GM12892 (cell line): ENCODE measurements at places on chromosomes 7 and 10.

DNA sequence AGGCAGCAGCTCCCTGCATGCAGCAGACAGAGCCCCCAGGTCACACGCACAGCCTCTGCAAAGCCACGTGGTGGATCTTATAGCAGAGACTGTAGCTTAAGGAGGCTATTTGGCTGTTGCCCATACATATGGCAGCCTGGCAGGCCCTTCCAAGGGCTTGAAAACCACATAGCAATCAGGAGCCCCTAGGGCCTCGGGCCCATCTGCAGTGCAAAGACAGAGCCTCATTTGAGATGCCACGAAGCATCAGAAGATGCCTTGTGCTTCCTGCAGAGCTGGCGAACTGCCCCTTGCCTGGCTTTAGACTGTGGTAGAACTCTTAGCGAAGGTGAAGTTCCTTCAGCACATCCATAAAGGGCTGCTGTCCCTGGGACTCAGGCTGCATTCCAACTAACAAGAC lies 309.9 kb downstream of the GRID1 start:
- DNase-seq, result no peak

- DNase-seq, result no peak
Measured at GRCh38 chr7:31858055-31858454, 171.0 kb downstream of the PPP1R17 start.

DNA sequence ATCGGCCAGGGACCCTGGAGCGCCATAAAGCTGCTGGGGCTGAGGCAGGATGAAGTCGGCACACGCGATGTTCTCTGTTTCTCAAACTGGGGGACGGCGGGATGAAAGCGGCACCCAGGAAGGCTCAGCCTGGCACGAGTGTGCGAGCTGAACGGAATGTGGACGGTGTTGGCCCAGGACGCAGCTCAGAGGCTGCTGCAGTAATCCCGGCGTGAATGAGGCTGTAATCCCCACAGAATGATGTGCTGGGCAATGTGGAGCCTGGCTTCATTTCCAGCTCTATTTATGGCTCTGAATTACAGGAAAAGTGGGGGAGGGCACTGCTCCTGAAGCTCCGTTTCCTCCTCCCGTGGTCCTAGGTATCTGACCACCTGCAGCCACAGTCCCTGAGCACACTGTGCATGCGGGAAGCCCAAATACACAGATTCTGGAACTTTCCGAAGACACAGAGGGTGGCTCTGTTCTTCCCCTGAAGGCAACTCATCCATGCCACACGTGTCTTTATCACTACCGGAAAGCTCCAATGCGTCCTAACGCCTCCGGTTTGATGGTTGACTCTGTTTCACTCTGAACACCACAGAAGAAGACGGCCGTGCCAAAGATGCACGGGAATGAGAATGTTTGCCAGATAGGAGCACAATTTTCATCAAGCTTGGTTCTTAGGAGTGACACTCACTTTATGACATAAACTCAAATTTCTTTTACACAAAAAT lies 37.6 kb downstream of the KLF6 start:
- DNase-seq, result no peak

DNA sequence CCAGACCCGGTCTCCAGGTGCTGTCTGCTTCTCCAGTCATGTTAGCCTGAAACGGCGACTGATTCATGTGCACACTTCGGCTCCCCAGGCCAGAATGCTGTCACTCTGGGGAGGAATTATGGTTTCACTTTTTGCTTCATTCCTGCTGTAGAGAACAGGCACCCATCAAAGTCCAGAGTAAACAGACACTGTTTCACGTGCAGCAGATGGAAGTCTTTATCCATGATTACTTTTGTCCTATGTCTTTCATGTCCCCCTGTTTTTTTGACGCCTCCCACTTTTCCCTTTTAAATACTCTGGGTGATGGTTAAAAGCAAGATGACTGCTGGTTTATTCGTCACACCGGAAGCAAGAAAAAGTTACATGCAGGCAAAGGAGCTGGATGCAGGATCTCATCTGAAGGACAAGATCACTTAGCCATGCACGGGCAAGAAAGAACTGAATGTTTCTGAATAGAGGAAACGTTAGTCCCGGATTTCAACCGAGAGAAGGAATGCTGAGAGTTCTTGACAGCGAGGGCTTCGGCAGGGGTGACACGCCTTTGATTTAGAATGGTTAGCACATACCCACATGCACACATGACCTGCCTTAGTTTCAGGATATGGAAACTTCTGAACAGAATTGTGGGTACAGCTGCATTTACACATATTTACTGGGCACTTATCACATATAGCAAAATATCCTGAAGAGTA lies 250.0 kb upstream of the KLF6 start:
- no peak for DNase-seq

- DNase-seq, result no peak
Measured at GRCh38 chr7:37320140-37320847, 128.4 kb downstream of the ELMO1 start.

DNA sequence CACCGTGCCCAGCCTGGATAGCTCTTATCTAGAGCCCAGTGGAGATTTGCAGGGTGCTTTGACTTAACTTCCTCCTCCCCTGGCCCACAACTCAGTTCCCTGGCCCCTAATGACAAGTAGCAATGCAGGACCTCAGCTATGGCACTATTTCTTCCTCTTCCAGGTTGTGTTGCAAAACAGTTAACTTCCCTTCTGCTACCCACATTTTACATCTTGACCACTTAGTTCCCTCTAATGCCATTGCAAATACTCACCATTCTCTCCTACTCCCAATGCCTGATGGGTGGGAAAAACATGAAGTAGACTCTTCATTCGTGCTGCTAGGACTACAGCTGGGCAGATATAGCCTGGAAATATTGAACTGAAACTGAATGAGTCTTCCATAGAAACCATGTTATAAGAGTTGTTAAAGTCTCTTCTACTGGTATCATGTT lies 39.1 kb upstream of the FGL2 start:
- DNase-seq, result no peak

DNA sequence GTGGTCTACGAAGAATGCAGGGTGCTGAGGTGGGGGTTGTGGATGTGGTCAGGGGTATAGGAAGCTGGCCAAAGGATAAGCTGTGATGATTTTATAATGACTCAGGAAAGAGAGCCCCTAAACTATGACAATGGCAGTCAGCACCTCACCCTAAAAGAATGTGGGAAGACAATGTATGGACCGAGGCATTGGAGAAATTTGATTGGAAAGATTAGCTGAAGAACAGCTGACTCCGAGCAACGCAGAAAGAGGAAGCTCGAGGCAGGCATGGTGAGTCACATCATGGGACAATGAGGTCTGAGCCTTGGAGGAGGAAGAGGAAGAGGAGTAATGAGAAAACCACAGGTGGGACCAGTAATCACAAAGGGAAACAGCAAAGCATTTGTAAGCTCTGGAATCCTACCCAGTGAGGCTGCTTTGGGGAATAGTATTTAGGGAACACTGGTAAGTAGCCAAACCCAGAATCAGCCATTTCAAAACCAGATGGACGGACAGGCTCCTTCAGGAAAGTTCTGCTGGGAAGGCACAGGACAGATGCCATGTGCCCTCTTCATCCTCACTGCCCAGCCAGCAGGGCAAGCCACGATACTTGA lies 295.4 kb downstream of the PRPF18 start:
- no peak for DNase-seq

GRCh38 chr7:113775401-113775800 lies 143.4 kb downstream of the PPP1R3A start:
- DNase-seq, result no peak

GRCh38 chr10:83820033-83820432 lies 319.3 kb upstream of the GHITM start:
- DNase-seq, result no peak

DNA sequence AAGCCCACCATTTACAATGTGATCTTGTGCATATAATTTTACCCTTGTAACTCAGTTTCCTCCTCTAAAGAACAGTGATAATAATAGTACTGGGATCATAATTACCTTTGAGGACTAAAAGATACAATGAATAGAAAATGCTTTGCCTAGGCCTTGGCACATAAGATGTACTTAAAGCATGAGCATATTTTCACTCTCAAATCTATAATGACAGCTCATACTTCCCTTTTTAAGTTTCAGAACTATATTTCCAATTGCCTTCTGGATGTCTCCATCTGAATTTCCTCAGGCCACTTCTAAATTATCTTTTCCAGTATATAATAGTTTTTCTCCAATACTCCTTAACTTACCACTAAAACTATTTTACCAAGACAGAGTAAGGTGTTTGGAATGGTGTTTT lies 13.3 kb upstream of the ITGB8 start:
- DNase-seq, result no peak

GRCh38 chr7:17207220-17207619 lies 91.2 kb upstream of the AHR start:
- no peak for DNase-seq

DNA sequence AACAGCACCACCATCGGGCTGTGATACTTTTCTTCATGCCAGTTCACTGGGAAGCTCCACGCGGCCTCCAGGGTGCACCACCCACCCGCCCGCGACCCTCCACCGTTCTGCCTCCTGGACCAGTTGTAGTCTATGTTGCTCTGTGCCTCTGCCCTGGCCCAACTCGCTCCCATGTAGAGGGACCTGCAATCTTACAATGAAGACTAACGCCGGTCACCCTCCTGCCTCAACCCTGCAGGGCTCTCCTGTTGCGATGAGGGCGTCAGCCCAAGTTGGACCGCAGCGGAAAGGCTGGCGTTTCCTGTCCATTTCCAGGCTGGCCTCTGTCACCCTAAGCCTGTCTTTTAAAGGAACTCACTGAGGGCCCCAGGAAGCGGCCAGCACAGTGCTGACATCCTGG lies 34.9 kb downstream of the IL15RA start:
- no peak for DNase-seq

- DNase-seq, result no peak
Measured at GRCh38 chr7:23474829-23475575, 4.7 kb upstream of the IGF2BP3 start.

DNA sequence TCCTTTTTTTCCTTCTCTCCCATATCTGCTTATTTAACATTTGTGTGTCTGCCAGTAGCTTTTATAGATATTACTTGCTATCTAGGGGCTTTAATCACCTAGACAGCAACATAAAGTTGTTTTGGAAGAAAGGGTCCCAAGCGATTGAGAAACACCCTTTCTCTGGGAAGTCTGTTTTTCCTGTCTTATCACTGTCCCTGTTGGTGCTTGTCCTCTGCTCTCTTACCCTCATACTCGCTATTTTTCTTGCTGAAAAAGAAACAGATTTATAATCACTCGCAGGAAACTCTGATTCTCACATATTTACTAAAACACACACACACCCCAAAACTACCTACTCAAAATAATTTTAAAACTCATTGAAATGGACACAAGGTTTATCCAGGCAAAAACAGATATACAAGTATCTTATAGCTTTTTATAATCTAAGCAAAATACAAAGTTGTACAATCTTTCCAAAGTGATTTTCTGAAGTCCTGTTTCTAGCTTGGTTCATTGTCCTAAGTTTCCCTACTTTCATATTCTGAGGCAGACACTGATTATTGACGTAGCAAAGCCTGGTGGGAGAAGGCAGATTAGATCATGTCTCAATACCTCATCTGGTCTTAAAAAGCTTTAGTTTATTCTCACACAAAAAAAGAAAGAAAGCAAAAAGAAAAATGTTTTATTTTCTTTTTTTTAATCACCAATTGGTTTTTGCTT lies 157.3 kb downstream of the CACNA2D1 start:
- DNase-seq, result no peak

GRCh38 chr10:75528392-75528791 lies 97.0 kb downstream of the LRMDA start:
- DNase-seq, result no peak

DNA sequence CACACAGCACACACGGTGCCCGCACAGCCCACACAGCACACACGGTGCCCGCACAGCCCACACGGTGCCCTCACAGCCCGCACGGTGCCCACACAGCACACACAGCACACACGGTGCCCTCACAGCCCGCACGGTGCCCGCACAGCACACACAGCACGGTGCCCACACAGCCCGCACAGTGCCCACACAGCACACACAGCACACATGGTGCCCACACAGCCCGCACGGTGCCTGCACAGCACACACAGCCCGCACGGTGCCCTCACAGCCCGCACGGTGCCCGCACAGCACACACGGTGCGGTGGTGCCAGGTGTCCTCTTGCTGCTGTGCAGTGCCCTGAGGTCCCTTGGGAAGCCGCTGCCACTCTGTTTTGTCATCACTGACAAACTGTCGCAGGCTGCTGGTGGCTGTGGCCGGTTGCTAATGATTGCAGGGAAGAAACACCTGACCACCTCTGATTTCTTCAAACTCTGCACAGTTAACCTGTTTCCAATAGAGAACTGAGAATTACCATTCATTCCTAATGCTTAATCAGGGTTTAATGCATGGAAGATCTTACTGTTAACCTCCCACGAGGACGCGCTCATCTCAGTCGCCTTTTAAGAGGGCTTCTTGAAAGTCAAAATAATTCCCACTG lies 66.9 kb downstream of the GLRX3 start:
- no peak for DNase-seq

DNA sequence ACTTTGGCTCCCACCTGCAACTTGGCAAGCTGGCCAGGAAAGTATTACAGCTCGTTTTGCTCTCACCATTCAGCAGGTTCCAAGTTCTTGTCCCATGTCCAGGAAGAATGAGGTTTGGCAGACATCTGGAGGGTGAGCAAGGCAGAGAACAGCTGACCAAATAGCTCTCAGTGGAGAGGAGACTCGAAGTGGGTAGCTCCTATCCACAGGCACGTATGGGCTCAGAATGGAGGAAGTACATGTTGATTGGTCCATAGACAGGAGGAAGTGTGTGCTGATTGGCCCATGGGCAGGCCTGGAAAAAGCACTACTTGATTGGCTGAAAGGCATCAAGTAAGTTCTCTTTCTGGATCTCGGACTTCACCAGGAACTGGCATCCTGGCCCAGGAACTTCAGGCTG lies 3.0 kb upstream of the NCAPG2 start:
- no peak for DNase-seq

- no peak for DNase-seq
Measured at GRCh38 chr7:151540146-151540545, 20.5 kb upstream of the RHEB start.

GRCh38 chr7:12771378-12771877 lies 84.0 kb downstream of the ARL4A start:
- no peak for DNase-seq

DNA sequence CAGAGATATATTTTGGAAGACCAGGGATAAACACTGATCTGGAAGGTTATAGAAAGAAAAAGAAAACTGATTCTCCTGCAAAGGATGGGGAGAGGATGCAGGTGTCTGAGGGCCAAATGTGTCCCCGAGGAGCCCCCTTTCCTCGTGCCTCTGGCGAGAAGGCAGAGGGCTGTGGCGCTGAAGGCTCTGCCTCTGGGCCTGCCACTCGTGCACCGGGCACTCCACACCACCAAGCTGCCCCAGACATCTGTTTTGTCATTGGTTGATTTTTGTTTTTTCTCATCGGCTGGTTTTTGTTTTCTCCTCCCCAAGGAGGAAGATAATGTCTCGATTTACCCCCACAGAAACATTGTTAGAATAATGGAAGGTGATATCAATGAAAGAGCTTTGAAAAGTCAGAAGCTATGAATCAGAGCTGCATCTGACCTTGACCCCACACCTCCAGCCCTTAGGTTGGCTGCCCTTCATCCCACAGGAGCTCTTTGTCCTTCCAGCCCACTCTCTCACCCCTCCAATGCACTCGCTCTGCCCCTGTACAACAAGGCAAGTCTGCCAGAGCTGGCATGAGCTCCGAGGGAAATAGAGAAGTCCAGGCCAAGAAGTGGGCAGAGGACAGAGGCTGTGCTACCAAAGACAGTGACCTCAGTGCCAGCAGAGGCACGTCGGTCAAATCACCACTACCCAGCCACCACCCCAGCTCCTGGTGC lies 124.8 kb downstream of the TCERG1L start:
- no peak for DNase-seq
